Activated CD4-positive, alpha-beta T cell treated with anti-CD3 and anti-CD28 coated beads for 4 hours (primary cell): ENCODE measurements at places on chromosomes 13 and 19.

DNA sequence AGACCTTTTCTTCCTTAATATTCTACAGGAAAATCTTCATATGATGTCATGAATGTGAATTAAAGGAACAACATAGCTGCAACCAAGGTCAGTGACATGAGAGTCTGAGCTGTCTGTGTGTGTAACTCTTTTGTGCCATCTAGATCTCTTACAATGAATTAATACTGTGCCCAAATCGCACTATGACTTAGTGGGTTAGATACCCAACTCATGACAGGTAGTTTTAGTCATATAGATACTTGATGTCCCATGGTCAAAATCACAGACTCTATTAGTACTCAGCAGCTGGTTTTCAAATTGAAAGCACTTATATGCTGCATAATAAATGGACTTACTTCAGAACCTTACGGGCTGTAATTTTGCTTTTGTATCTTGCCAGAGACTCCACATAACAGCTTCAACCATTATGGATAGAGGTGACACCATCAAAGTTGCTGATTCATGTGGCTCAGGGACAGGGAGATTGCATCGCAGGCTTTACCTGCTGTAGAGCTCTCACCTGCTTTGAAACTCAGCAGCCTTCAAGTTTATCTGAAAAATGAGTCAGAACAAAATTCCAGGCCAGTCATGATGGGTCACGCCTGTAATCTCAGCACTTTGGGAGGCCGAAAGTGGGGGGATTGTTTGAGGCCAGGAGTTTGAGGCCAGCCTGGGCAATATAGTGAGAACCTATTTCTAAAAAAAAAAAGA lies 12.3 kb upstream of the ZNF283 start:
- no peak for DNase-seq

DNA sequence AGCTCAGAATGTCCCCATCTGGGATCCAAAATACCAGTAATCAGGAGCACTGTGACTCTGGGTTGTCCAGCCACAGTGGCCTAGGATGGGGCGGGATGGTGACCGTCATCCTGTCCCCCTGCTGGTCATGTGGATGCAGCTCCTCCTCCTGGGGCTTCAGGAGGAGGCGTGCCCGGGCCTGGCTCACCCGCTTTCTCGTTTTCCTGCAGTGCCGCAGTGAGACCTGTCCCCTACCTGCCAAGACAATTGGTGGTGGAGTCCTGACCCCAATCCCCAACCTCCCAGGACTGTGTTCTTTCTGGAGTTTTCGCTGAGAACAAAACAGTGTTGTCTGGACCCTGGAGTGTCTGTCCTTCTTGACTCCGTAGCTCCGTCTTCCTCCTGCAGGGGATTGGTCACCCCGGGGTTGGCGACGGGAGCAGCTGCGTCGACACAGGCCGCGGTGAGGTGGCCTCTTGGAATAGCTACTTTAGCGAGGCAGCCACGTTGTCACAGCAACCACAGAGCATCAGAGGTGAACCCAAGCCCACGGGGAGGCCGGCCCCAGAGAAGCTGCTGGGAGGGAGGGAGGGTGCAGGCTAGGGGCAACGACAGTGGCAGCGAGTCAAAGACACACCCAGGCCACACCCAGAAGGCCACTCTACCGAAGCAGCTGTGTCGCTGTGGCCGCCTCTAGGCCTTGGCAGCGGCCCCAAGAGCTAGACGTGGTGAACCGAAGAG lies 10.2 kb upstream of the EMC10 start:
- DNase-seq: no peak

DNA sequence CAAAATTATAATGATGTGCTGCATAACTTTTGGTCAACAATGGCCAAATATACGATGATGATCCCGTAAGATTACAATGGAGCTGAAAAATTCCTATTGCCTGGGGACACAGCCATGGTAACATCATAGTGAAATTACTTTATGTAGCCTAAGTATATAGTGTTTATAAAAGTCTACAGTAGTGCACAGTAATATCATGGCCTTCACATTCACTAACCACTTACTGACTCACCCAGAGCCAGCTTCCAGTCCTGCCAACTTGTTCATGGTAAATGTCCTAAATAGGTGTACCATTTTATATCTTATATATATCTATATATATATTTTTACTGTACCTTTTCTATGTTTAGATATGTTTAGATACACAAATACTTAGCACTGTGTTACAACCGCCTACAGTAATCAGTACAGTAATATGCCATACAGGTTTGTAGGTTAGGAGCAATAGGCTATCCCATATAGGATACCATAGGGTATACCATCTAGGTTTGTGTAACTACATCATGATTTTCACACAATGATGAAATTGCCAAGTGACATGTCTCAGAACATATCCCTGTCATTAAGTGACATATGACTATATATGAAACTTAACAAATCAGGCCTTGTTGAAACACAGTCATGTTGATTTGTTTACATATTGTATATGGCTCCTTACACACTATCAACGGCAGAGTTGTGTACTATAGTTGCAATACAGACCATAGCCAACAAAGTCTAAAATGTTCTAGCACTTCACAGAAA lies 23.7 kb downstream of the DIS3 start:
- no peak for DNase-seq

- DNase-seq: peak; percentile 21
Observed at GRCh38 chr13:94239135-94239534, 240.3 kb downstream of the DCT start.

DNA sequence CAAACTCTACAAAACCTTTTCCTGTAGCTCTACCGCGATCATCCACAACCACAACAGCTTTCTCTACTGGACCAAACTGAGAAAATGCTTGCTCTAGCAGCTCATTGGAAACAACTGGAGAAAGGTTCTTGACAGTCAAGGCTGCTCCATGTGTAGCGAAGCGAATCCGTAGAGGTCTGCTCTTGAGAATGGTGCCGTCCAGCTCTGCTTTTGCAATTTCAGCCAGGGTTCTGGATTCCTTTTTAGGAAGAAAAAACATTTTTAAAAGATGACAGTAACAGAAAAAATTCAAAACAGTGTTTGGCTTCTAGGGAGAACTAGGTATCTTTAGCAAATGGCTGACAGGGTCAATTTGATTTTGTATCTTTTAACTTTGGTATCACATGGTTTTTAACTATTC lies 10.4 kb downstream of the PSPC1 start:
- DNase-seq: no peak

GRCh38 chr13:33322543-33322809 lies 36.9 kb upstream of the STARD13 start:
- no peak for DNase-seq

GRCh38 chr13:72561791-72562190 lies 165.6 kb downstream of the MZT1 start:
- no peak for DNase-seq
